ENCODE measurements at places on chromosomes 5 and 9.

DNA sequence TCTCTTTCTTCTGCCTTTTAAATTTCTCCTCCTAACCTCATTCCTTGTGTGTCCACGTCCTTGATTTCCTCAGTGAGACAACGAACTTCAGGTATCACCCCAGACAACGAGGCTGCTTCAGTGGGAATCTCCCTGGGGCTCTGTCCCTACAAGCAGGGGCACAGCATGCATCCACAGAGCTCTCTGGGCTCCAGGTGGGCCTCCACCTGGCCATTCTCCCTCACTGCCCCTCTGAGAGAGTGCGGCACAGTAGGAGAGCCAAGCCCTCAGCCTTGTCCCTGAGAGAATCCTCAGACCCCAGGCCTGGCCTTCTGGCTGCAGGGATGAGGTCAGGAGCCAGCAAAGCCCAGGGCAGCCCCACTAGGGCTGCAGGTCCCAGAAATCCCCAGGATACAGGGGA is 105.3 kb downstream of the LHFPL2 start:
- no peak for DNase-seq

- no peak for DNase-seq
Measured at GRCh38 chr9:111871499-111871855, 25.1 kb upstream of the UGCG start.

GRCh38 chr9:125330587-125330986 is 69.0 kb downstream of the GAPVD1 start:
- DNase-seq, result no peak

- DNase-seq, result no peak
Measured at GRCh38 chr5:14534773-14535172, 46.8 kb upstream of the OTULINL start.

DNA sequence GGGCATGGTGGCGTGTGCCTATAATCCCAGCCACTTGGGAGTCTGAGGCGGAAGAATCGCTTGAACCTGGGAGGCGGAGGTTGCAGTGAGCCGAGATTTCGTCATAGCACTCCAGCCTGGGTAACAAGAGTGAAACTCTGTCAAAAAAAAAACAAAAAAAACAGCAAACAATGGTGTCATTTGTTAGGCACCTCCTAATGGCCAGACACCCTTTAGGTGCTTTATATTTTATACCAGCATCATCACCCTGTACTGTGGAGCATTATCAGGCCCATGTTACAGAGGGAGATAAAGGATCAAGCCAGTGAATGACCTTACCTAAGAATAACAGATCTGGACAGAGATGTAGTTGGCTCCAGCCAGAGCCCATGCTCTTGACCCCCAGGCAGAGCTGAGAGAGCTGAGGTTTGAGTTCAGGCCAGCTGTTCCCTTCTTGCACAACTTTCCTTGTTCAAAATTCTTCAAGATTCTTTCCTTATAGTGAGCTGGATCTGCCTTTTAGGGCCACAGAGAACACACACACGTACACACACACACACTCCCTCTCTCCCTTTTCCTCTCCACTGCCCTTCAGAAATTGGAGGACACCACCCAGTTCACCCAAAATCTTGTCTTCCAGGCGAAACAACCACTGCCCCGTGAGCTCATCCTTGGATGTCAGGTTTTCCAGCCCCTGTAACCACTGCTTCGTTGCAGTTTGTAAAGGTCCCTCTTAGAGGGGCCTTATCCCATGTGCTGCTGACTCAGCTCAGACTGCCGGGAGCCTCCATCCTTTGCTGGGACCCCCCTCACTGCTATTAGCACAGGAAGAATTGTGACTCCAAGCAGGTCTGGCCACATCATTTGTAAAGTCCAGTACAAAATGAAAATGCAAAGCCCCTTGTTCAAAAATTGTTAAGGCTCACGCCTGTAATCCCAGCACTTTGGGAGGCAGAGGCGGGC is 10.4 kb upstream of the PTGES start:
- DNase-seq, result no peak

DNA sequence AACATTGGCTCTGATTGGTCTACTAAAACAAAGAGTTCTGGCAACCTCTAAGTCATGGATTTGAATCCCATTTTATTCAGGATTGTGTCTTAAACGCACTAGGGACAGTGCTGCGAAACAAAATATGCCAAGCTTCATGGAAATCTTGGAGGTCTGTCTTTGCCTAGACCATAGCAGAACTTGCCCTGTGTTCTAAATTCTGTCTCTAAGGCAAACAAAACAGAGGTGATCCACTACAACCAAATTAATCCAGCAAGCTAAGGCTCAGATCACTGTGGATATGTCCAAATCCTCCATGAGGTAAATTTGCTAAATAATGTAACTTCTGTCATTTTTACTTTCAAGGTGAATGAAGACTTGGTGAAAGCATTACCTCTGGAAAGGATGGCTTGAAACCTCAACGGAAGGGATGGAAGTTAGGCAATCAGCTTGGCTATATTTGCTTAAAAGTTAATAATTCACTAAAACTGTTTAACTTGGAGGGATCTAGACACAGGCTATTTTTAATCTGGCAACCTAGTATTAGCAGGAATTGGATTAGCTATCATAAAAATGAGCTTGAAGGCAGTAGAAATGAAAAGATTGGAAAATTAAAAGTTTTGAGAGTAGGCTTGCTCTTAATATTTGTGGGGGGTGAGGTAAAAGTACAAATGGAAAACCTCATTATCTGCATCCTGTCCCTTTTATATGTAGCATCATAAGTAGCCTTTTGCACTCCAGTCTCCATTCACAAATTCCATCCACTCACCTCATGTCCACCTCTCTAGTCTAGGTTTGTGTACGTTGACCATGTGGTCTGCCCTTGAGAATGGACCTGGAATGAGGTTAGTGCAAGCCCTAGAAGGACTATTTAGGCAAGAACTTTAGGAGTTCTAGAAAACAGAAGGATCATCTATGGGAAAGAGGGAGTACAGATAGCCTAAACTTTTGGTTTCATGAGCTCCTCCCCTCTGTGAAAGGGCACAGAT is 176.2 kb downstream of the SMC2 start:
- DNase-seq, result no peak

DNA sequence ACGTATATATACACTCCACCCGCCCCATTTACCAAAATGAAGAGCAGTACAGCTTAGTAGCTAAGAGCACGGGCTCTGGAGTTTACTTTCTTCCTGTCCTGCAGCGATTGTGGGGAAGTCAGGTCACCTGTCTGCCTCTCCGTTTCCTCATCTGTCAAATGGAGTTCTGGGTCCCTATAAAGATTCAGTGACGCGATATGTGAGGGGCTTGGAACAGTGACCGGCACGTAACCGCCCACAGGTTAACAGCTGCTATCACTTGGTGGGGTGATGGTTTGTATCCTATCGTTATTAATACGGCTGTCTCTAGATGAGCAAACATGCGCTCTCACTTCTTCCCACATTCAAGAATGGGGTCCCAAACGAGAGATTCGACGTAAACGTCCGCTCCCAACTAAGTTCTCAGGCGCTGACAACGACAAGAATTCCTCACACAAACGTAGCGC is 426 bp downstream of the FAM114A2 start:
- DNase-seq, result peak; percentile 15

Data from stimulated activated CD4-positive, alpha-beta T cell treated with anti-CD3 and anti-CD28 coated beads, Interleukin-12 subunit alpha, Interleukin-12 subunit beta, amount 100 ng/mL, for 24 hours (primary cell).